Neural progenitor cell (in vitro differentiated cells): ENCODE measurements at places on chromosomes 16 and 17.

- DNase-seq, result no peak
These were observed 31.1 kb downstream of the GSE1 start for GRCh38 chr16:85644093-85644712.

DNA sequence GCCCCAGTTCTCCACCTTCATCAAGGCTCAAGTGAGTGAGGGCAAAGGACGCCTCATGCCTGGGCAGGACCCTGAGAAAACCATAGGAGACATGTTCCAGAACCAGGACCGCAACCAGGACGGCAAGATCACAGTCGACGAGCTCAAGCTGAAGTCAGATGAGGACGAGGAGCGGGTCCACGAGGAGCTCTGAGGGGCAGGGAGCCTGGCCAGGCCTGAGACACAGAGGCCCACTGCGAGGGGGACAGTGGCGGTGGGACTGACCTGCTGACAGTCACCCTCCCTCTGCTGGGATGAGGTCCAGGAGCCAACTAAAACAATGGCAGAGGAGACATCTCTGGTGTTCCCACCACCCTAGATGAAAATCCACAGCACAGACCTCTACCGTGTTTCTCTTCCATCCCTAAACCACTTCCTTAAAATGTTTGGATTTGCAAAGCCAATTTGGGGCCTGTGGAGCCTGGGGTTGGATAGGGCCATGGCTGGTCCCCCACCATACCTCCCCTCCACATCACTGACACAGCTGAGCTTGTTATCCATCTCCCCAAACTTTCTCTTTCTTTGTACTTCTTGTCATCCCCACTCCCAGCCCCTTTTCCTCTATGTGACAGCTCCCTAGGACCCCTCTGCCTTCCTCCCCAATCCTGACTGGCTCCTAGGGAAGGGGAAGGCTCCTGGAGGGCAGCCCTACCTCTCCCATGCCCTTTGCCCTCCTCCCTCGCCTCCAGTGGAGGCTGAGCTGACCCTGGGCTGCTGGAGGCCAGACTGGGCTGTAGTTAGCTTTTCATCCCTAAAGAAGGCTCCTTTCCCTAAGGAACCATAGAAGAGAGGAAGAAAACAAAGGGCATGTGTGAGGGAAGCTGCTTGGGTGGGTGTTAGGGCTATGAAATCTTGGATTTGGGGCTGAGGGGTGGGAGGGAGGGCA, 9.7 kb downstream of the FKBP10 start:
- DNase-seq, result no peak

DNA sequence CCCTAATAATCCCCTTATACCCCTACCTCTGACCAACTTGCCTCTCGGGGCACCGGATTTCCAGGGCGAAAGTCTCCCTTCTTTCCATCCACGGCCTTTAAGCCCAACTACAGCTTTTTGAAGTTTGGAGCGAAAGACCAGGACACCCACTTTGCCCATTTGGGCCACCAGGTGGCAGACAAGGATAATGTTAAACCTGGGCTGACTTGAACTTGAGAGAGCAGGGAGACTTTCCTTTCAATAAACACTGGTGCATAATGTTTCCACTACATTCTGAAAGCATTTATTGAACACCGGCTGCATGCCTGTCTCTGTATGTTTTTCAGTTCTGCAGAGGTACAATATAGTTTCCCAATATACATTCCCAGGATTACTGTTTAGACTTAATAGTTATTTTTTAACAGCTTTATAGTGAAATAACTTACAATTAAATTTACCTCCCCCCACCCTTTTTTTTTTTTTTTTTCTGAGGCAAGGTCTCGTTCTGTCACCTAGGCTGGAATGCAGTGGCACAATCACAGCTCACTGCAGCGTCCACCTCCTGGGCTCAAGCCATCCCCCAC, 6.9 kb upstream of the CES3 start:
- DNase-seq, result peak; percentile 50

DNA sequence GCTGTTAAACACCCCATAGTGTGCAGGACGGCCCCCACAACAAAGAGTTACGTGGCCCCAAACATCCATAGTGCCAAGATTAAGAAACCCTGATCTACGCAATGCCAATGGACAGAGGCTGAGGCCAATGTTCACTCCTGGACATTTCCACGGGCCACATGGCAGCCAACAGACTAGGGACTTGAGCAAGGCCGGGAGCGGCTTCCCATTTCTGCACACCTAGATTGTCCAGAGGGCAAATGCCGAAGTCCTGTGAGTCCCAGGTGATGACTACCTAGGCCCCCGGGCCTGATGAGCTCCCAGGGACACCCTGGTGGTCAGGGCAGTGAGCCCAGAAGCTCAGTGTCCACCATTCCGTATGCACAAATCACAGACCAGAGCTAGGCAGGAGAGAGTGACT, 95.5 kb downstream of the AMFR start:
- no peak for DNase-seq
